CD4-positive, alpha-beta T cell treated with Interleukin-12 subunit alpha and Interleukin-12 subunit beta, for 1 hour (primary cell): ENCODE measurements at places on chromosomes 7 and 10.

DNA sequence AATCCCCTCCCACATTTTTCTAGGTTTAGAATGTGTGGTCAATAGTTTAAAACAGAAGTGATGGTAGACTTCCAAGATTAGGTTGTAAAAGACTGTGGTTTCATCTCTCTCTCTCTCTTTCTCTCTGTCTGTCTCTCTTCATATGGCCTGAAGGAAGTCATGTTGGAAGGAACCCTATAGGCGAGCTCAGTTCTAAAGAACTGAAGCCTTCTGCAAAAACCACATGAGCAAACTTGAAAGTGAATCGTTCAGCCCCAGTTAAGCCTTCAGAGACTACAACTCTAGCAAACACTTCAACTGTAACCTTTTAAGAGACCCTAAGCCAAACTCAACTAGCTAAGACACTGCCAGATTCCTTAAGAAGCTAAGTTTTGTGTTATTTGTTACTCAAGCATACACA lies 707.5 kb upstream of the LRRTM3 start:
- no peak for DNase-seq

DNA sequence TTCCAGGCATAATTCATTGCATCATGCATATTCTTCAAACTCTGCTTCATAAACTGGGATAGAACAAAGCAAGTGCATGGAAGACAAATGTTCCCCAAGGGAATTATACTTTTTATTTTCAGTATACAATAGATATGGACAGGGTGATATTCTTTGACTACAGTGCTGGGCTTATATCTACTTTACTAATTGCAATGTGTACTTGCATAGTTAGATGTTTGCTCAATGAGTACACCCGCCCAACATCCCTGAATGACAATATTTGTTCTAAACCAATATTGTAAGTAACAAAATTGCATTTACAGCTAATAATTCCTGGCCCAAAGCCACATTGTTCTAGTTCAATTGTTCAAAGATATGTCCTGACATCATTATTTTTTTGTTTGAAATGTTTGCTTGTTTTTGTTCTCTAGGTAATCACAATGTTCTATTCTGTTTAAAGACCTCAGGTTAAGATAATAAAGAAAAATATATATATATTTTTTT lies 171.4 kb downstream of the PTN start:
- DNase-seq, result no peak

DNA sequence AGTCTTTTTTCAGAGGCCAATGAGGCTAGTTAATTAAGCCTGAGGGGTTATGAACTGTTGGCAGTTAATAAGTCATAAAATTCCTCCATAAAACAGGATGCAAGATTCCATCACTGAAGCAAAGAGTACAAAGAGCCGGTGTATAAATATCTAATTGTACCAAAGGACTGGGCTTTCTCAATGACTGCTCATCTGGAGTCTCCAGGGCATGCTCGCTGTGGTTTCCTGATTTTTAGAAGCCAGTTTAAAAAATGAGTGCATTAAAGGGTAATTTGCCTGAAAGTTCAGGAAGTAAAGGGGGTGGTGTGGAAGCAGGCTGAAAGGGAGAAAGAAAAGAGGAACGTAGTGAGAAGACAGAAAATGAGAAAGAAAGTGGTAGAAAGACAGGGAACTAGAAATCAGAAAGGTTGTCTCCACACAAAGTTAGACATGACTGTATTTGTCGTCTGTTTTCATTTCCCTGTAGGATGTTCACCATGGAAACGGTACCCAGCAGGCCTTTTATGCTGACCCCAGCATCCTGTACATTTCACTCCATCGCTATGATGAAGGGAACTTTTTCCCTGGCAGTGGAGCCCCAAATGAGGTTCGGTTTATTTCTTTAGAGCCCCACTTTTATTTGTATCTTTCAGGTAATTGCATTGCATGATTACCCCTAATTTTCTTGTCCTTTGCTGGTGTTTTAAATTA lies 282.3 kb downstream of the TWIST1 start:
- DNase-seq, result no peak

DNA sequence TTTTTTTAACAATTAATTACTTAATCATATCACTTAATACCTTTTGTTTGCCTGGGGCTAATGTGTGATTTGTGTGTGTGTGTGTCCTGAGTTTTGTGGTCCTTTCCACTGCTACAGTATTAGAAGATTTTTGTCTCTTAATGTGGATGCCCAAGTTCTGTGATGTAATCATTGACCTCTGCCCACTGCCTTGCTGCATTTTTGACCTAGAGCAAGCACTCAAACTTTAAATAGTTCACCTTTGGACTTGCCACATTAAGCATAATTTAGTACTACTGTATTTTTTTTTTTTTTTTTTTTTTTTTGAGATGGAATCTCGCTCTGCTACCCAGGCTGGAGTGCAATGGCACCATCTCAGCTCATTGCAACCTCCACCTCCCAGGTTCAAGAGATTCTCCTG lies 52.7 kb downstream of the VCL start:
- DNase-seq, result no peak

DNA sequence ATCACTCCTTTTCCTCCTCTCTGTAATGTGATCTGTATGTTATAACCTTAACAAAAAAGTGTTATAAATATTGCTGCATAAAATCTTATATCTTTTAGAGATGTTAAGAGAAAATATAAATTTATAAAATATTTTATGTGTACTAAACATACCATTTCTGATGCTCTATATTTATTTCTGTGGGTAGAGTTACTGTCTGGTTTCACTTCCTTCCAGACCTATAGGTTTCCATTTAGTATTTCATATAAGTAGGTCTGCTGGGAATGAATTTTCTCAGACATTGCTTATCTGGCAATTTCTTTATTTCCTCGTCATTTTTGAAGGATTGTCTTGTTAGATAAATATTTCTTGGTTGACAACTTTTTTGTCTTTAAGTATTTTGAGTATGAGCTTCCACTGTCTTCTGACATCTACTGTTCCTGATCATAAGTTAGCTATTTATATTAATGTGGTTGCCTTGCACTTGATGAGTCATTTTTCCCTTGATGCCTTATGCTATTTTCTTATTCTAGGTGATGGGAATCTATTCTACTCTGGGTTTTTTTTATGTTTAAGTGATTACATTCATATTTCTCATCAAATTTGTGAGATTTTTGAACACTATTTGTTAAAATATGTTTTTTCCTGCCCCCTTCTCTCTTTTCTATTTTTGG lies 11.2 kb upstream of the THSD7A start:
- no peak for DNase-seq

- DNase-seq, result no peak
These were observed at the start of gene TLX1 for GRCh38 chr10:101130984-101131961. Gene TLX1, plus strand, starts transcription at chr10:101131300. Its CDS starts 242 bp downstream, at chr10:101131542.

DNA sequence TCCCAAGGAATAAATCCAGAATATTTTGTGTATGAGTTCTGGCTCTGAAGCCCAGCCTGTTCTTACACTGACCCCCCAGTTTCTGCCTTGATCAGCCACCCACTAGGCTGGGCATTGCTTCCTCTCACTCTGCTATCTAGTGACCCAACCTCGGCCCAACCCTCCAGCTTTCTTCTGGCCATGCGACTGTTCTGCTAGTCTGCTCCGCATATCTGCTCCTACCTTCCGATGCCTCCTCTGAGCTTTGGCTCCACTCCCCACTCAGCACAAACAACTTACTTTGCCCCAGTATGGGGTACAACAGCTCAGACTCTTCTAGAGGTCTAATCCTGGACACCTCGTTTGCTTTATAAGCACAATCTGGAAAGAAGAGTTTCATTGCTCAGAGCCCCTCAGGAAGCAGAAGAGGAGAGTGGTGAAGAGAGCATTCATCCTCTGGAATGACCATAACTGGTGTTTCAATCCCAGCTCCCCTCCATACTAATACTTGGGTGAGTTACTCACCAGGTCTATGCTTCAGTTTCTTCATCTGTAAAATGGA lies 99.6 kb downstream of the NPSR1 start:
- DNase-seq, result no peak

DNA sequence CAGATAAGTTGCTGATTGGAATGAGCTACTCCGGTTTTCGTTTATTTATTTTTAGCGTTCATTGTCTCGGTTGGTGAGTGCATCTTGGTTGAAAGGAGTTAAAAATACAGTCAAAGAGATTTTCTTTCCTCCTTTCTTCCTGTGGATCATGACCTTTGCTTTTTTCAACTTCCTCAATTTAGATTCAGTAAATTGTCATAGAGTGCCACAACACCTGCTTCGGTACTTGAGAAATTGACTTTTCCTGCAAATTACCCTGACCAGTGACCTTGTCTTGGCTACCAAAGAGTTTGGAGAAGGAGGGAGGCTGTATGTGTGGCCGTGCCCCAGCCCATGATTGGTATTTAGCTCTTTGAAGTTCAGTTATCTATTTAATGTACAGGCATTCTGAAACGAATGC lies 128.7 kb downstream of the FAM204A start:
- no peak for DNase-seq

- no peak for DNase-seq
These were observed 402 bp upstream of the TMEM168 start for GRCh38 chr7:112790586-112791003.

- no peak for DNase-seq
These were observed 12.4 kb downstream of the FOXL3 start for GRCh38 chr7:302054-302992.

- DNase-seq, result no peak
These were observed 473.8 kb upstream of the GALNT17 start for GRCh38 chr7:70657989-70658632.

DNA sequence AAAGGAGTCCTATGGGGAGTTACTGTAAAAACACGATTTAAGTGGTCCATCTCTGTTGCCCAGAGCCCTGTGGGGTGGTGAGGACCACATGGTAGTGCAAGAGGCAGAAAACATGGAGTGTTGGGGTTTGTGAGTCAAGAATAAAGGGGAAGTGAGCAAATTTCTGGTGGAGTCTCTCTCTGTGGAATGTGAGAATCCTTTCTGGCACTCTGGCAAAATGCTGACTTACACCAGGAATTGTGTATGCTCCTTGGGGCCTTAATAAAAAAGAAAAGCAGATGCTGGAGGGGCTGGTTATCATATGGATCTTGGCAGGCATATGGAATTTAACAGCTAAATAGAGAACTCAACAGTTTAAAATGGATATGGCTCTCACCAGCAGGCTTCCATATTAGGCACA lies 486.0 kb downstream of the TNS3 start:
- no peak for DNase-seq
